ENCODE measurements at places on chromosomes 7 and 10.

- DNase-seq = peak; percentile 57
Measured at GRCh38 chr10:71708301-71708703, 11.3 kb downstream of the C10orf105 start.

DNA sequence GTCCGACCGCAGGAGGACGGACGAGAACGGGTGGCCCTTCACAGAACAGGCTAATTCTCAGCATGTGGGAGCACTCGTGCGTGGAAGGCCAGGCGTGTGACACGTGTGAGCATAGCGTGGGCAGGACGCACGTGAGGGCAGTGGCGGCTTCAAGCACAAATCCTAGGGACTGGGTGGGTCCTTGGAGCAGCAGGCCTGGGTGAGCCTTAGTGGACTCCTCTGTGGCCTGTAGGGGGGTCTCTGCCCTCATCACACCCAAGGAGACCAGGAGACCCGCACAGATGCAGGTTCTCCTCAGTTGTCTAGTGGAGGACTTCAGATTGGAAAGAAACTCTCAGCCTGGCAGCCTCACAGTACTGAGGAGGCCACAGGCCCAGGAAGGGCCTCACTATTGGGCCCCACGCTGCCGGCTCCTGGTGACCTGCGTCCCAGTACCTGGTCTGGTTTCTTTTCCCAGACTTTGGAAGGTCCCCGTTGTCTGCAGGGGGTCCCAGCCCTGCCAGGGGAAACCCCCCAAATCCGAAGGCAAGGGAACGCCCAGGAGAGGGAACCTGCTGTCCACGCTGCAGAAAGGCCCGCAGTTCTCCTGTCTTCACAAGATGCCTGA, 49.1 kb upstream of the FAM20C start:
- no peak for DNase-seq

DNA sequence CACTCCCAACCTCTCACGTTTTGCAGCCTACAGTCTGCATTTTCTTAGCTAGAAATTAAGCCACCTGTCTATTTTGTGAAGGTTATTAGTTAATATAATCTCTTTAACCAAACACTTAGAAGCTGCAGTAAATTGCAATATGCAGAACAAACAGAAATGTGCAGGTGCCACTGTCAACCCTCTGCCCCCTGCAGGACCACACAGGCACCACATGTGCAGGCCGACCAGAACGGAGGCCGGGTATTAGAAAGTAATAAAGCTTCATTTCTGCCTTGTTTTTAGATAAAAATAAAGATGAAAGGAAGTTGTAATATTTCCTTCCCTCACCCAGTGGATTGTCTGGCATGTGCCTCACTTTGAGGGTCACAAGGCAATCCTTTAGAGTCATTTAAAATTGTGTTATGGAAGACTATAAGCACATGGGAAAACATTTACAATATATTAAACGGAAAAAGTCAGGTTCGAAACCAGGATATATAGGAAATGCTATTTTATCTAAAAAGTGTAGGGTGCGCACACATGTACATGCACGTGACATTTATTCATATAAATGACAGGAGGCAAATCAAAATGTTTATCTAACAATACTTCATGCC, 158.2 kb downstream of the ARHGAP12 start:
- DNase-seq = peak; percentile 34

DNA sequence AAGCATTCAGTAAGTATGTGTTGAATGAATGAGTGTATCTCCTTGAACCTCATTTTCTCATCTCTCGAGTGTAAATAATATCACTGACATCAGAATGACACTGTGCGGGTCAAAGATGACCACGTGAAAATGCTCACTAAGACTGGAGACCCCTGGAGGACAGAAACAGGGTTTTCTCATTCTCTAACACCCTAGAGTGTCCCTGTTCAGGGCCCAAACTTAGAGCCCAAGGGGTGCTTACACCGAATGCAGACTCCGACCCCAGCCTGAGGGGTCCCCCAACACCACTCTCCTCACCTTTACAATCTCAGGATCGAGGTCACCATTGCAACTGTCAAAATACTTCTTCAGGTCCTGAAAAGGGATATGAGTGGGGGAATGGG, 1.4 kb downstream of the CDK5 start:
- no peak for DNase-seq

DNA sequence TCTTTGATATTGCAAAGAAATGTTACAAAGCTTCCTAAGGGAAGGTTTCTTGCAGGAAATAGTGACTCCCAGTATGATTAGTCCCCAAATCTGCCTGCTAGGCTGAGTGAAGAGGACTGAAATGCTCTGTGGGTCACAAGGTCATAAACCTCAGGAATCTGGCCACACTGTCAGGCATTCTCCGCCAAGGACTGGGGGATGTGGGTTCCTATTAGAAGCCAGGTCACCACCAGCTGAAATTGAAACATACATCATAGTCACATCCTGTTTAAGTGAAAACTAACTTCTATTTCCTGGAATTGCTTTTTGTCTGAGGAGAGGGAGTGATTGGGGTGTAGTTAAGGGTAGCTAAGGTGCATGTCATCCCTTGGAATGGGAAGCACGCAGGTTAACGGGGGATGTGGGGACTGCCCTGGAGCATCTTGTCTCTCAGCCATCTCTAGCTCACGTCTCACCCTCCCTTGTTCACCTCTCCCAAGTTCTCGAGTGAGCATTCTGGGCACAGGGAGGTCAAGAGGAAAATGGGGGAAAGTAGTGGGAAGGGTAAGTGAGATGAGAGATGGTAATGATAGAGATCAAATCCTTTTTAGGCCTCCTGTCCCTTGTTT, 12.0 kb upstream of the GSAP start:
- peak; percentile 62 for DNase-seq

DNA sequence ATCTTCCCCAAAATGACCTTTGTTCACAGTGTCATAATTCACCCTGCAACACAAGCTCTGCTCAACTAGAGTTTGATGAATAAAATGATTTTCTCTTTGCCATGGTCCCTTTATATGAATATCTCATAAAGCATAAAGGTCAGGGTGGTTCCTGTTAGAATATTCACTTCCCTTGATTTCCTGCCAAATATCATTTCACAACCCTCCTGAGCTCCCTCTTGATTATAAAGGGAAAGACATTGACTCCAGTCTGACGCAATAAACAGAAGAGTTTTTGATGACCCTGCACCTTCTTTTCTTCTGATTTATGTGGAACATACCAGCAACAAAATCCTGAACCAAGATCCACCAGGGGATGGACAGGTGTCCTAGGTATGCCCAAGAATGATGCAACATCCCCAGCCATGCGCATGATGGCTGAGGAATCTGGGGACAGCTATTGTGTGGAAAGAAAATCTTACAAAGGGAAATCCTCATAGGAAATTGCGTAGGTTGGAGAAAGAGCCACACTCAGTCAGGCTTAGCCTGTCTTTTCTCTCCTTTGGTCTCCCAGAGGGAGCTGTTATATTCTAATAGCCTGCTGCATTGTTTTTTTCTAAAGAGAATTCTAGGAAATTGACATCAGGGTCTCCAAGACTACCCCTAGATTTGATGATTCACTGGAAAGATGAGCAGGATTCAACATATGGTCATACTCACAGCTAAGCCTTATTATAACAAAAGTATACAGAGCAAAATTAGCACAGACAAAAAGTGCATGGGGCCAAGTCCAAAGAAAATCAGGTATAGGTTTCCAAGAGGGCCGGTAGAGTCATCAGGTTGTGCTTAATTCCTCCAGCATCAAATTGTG, 18.8 kb downstream of the IFIT3 start:
- peak; percentile 57 for DNase-seq

GRCh38 chr7:121499624-121500023, 103.5 kb upstream of the FAM3C start:
- peak; percentile 7 for DNase-seq

DNA sequence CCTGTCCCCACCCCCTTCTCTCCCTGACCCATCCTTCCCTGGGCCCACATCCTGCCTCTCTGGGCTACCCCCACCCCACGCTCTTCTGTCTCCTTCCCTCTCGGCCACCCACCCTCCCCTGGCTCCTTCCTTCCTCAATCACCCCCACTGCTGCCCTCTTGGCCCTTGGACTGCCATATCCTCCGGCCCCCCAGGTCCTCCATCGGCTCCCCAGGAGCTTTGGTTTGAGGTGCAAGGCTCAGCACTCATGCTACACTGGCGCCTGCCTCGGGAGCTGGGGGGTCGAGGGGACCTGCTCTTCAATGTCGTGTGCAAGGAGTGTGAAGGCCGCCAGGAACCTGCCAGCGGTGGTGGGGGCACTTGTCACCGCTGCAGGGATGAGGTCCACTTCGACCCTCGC, 10.9 kb downstream of the EPHB6 start:
- no peak for DNase-seq

- DNase-seq = no peak
Measured at GRCh38 chr10:113177156-113177935, 227.3 kb downstream of the TCF7L2 start.

GRCh38 chr7:115749924-115750323, 280.6 kb downstream of the TFEC start:
- DNase-seq = no peak

GRCh38 chr7:36475381-36475780, 85.7 kb downstream of the ANLN start:
- no peak for DNase-seq

DNA sequence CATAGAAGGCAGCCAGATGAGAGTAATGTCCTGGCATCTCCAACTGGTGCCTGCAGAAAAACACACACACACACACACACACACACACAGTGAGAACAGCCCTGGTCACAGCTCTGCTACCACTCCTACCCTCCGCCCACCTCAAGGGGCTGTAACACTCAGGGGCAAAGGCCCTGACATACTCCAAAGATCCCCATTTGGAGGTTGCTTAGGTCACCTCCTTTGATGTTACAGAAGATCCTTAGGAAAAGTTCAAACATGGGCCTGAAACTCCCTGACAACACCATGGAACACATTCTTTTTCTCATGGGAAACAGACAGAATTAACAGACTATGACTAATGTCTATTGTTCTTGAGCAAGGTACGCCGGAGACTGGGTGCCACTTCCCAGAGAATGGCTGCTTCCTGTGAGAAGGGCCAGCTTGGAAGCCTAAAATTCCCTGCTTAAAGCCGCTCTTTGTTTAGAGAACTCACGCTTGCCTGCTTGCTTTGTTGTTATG, 27.7 kb downstream of the DENND11 start:
- DNase-seq = peak; percentile 6

- DNase-seq = no peak
Measured at GRCh38 chr10:59971915-59972314, 65.6 kb upstream of the CCDC6 start.

GRCh38 chr7:43647673-43648472, 65.0 kb downstream of the STK17A start:
- peak; percentile 99 for DNase-seq

- DNase-seq = no peak
Measured at GRCh38 chr10:20267734-20268133, 451.5 kb downstream of the PLXDC2 start.

GRCh38 chr7:122847871-122848473, 38.3 kb downstream of the CADPS2 start:
- DNase-seq = no peak

DNA sequence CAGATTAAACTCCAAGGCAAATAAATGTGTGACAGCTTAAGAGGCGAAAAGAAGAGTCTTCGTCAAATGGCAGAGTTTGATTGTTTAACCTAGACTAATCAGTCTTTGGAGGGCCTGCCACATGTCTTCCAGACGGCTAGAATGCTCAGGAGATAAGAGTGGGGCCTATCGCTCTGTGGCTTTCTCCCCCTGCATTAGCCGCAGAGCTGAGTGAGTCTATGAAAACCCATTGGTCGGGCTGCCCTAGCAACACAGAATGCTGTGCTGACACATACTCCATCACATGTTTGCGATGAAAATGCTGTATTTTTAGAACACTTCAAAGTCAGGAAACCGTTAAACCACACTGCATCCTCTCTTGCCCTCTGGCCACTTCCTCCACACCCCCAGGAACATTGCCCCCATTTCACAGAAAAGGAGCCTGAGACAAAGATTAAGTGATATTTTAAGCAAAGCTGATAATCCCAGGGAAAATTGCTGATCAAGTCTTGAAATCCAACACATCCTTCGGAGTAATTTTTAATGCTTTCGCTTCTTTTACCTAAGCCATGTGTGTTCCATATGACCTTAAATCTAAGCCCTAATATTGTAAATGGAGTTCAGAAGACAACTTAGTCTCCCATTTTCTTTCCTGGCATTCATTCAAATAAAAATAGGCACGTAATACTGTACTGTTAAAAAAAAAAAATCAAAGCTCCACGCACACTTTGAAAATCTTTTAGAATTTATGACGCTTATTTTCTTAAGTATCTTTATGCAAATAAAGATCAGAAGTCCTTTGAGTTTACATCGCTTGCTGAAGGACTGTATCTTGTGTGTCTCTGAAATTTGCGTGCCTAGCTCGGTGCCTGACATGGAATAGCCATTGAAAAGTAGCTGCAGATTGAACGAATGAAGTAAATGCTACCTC, 161.2 kb downstream of the CELF2 start:
- no peak for DNase-seq

- DNase-seq = no peak
Measured at GRCh38 chr7:6278749-6279310, 6.4 kb upstream of the CYTH3 start.

GRCh38 chr10:3102720-3103427, 35.5 kb downstream of the PFKP start:
- DNase-seq = peak; percentile 39

- DNase-seq = peak; percentile 86
Measured at GRCh38 chr7:106068986-106069385, 43.1 kb downstream of the SYPL1 start.

Data from GM23248 (cell line).